RWPE1 (cell line): ENCODE measurements at places on chromosomes 5 and 9.

- no peak for DNase-seq
Measured at GRCh38 chr5:22044229-22044628, 808.9 kb downstream of the CDH12 start.

DNA sequence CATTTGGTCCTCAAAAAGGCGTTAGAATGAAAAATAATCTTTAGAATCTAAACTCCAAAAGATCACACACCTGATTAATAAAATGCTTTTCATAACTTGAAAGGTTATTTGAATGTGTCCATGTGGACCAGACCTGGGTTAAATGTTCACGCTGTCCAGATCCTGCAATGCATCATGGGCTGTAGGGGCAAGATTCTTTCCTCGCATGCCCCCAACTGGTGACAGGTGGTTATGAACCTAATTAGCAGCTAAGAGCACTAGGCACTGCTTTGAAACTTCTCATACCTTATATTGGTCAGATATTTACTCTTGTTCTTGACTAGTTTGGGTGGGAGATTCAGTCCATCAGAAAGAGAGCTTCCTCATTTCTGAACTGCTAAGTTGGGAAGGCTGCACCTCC is 19.3 kb upstream of the PIP5K1B start:
- no peak for DNase-seq

GRCh38 chr5:120083851-120084542 is 380.1 kb upstream of the PRR16 start:
- no peak for DNase-seq

DNA sequence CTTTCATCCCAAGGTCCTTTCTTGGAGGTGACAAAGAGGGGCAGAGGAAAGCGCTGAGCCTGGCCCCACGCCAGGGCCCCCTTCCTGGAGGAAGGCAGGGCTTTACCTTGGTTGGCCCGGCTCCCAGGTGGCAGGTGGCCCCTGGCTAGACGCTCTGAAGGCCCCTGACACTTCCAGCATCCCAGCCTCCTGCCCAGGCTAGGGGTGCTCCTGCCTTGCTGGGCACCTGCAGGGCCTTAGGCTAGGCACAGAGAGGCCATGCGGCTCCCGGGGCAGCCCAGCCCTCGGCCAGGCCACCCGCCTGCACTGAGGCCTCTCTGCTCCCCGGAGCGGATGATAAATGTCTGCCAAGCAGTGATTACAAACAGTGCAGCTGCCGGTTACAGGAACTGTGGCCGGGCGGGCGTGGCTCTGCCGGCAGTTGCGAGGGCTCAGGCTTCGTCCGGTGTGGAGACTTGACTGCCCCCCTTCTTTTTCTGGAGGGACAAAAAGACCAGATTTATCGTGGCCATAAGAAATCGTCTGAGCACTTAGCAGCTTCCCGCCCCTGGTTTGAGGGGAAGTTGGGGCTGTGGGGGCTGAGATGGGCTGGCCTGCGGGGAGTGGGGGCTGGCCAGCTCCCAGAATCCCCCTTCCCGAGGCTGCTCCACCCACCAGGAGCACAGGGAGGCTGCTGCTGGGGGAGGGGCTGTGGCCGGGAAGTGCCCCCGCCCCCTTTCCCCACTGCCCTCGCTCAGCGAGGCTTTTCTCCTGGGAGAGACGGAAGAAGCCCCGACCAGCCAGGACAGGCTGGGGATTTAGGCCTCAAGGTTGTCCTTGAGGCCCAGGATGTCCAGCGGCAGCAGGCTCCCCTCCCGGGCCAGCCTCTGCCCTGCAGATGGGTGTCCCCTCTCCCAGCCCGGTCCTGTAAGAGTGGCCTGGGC is 31.6 kb upstream of the UBAC1 start:
- peak; percentile 59 for DNase-seq

DNA sequence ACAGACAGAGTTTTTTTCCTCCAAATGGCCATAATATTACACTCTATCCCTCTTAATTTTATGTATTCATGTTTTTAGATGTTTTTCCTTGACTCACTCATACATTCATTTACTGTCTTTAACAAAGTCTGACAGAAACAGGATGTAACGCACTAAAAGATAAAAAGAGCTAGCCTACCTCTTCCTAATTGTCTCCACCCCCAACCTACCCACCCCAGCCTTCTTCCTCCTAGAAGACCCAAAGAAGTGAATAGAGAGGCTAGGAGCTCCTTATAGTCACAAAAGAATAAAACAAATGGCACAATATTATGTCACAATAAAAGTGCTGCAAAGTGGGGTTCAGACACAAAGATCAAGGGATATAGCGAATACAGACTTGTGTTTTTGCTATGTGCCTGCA is 719 bp downstream of the NOL8 start:
- no peak for DNase-seq

DNA sequence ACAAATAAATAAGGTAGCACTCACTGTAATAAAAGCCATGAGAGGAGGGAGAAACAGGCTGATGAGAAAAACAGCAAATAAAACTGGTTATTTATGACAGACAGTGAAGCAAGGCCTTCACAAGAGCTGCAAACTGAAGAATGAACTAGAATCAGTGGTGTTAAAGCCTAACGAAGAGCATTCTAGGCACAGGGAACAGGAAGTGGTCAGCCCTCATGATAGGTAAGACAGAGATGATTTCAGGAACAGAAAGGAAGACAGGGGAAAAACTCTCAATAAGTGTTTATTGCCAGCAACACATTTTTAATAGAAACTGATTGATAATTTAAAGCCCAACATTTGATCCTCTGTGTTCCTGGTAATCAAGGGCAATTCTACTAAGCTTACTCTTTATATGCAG is 124.5 kb downstream of the EDIL3 start:
- DNase-seq: no peak

GRCh38 chr9:14348373-14349145 is 34.6 kb upstream of the NFIB start:
- DNase-seq: no peak

- DNase-seq: no peak
Measured at GRCh38 chr5:112275671-112276070, 143.4 kb downstream of the EPB41L4A start.

DNA sequence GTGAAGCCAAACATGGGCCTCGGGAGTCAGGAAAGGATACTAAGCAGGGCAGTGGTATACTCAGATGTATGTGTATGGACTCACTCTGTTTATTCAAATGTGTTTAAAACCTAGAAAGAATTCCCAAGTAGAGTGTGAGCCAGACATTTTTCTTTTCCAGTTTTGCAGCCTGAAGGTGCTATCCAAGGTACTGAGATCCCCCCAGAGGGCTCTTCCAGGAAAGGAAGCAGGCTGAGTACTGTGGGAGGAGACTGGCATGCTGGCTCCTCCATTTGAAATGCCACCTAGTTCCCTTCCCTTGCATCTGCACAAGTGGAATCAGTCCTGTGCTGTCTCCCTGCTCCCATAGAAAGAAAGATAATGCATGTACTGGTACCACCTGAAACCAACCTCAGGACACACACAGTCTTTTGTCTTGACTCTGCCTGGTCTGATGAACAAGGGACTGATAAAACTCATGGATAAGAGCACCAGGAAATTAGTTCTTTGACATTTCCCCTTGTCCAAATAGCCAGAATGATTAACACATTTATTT is 85.9 kb downstream of the HRH2 start:
- peak; percentile 68 for DNase-seq

- DNase-seq: no peak
Measured at GRCh38 chr5:82551192-82551591, 273.0 kb upstream of the RPS23 start.

- no peak for DNase-seq
Measured at GRCh38 chr9:136854113-136854841, 2.1 kb downstream of the MAMDC4 start.

GRCh38 chr5:87127956-87128687 is 139.6 kb upstream of the RASA1 start:
- peak; percentile 36 for DNase-seq

- no peak for DNase-seq
Measured at GRCh38 chr9:117815948-117816347, 111.7 kb downstream of the TLR4 start.

DNA sequence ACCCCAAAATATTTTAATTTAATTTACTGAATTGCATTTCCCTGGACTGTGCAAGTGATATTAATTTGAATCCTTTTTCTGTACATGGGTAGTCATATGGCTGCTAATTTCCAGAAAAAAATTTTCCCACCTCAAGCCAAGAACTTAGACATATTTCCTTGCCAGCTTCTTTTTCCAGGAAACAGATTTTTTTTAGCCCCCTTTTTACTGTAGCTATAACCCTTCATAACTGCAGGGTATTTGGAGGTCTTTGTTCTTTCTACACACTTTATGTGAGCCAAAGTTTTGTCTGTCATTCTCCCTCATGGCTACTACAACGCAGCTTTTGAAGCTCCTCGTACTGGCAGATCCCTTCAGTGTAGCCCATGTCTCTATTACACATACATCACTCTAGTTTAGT is 261.2 kb upstream of the PIK3R1 start:
- DNase-seq: no peak

DNA sequence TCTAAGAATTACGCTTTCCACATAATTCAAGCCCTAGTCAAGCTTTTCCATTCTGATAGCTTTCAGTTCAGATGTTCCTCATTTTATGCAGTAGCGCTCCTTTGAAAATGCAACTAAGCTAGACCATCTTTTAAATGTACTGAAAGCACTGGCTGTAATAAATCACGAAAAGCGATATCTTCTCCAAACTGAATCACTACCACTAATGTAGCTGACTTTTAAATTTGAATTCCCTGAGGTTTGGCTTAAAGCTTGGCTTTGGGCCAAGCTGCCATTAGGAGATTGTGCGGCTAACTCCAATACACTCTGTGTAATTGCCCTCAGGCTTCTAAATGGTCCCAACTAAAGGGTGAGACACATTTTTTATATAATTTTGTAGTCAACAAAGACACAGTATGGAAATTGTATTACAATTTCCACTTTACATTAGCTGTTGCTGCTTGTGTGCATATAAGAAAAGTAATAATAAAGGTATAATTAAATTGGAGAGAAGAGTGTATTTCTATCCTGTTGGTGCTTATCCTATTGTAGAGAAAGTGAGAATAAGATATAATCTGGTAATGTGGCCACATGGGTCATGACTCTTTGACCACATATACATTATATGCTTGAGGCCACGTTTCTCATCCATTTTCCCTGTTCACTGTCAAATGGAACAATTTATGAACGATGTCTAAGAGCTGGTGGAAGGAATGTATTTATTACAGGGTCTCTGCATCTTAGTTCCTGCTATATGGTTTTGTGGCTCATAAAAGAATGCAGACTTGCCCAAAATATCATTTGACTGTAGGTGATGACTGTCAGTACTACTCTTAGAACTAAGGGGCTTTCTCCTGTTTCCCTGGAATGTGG is 118.7 kb upstream of the TAF11L2 start:
- DNase-seq: no peak

- no peak for DNase-seq
Measured at GRCh38 chr9:86974421-86974820, 27.1 kb upstream of the GAS1 start.

DNA sequence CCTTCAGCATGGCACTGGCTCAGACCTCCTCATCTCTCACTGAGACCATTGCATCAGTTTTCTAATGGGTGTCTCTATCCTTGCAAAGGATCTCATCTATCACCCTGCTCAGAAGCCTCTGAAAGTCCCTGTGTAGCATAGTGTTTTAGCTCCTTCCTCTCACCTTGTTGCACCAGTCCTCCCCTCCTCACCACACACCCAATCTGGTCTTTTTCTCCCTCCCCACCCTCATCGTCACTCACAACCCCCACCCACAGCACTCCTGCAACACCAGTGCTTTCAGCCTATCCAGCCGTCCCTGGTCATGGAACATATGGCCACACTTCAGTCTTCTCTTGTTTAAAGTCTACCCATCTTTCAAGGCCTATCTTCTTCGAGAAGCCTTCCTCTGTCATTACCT is 74.5 kb downstream of the ANGPTL2 start:
- no peak for DNase-seq

DNA sequence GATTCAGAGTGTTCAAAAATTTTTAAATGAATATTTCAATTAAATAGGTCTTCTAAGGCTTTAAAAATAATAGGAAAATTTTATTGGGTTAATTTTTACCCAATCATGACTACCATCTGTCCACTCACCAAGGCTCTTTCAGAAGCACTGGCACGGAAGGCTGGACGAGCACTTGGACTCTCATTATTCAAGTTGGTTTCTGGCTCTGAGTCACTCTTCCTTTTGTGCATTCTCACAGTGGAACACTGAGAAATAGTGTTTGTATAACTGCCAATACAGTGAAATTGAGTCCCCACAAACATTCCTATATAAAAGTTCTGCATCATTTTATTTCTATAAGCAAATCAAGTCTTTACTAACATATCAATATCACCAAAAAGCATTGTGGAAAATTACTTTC is 1149.0 kb downstream of the EFNA5 start:
- no peak for DNase-seq

GRCh38 chr5:55597014-55597981 is 62.5 kb upstream of the PLPP1 start:
- peak; percentile 61 for DNase-seq

GRCh38 chr5:36459176-36460135 is 146.9 kb upstream of the SLC1A3 start:
- DNase-seq: peak; percentile 49

DNA sequence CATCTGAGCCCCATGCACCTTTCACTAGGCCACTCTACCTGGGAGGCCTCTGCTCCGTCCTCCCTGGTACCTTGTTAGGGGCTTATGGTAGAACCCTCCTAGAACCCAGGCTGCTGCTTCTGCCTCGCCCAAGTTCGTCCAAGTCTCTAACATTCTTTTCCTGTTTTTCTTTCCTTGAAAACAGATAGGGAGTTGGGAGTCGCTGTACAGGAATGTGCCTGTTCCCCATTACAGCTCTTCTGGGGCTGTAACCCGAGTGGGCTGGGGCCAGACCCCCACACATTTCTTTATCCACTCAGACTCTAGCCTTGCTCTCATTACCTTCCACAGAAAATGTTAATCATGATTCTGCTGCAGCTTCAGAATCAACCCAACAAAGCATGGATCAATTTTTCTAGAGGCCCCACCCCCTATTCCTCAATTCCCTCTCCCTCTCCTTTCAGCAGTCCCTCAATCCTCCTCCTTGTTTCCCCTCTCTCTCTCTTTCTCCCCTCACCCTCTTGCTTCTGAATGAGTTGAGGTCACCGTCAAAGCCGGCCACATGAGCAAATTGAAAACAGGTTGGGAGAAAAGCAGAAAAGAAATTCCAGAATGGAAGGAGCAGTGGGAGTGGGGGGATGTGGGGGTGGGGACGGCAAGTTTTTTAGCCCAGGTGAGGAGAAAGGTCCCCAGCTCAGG is 193.8 kb upstream of the TRIM32 start:
- DNase-seq: no peak

GRCh38 chr5:180799902-180800801 is 2.5 kb downstream of the MGAT1 start:
- peak; percentile 84 for DNase-seq

- no peak for DNase-seq
Measured at GRCh38 chr5:198516-199196, 7.4 kb downstream of the LRRC14B start.

- peak; percentile 83 for DNase-seq
Measured at GRCh38 chr9:131046581-131047202, 37.7 kb downstream of the LAMC3 start.

- no peak for DNase-seq
Measured at GRCh38 chr5:124072570-124072969, 560.6 kb downstream of the CSNK1G3 start.

DNA sequence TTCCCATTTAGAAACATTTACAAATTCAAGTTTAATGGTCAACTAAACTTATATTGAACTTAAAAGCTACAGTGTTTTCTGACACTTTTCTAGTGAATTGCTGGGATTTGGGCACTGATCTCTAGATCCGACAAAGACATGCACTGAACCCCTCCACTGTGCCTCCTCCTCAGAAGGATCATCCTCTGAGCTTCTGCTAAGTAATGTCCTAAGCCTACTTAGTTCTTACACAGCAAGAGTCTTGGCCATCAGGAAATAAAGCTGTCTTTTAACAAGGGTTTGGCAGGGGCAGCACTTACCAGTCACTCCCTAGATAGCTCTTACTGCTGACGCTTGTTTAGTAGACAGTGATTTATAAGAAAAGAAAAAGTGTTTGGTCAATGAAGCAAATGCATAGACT is 50.5 kb downstream of the FAM81B start:
- no peak for DNase-seq
